Lower lobe of right lung (tissue), 2 donors: ENCODE measurements at places on chromosomes 7 and 10.

- no peak for DNase-seq
Observed at GRCh38 chr10:62461120-62461519, 87.0 kb downstream of the ZNF365 start.

DNA sequence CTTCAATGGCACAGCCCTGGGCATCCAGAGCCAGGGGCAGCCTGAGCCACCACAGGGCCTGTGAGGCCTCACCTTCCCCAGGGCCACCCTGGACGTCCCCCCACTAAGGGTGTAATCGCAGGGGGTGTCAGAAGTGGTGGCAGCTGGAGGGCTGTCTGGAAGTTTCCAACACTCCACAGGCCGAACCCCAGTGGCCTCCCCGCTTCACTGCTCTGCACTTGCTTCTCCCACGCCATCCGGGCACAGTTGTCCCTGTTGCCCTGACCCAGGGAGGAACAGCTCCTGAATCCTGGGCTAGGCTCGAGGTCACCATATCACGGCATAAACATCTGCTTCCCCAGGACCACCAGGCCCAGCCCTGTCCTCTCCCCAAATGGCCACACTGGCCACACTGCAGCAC is 276.6 kb downstream of the MAD1L1 start:
- DNase-seq, result peak; percentile 26

DNA sequence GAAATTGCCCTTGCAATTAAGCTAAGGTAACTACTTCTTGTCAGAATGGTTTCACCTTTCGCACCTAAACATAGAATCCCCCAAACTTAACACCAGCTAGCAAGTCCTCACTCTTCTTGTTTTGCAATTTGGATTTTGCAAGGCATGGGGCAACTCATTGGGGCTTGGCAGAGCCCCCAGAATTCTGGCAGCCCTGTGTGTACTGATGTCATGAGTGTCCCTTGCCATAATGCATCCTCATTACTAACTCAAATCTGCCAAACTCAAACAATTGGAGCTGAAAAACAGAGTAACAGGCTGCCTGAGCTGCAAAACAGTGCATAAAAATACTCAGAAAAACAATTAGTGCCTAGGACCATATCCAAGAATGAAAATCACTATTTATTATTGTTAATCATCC is 7.9 kb upstream of the XPNPEP1 start:
- DNase-seq, result no peak

DNA sequence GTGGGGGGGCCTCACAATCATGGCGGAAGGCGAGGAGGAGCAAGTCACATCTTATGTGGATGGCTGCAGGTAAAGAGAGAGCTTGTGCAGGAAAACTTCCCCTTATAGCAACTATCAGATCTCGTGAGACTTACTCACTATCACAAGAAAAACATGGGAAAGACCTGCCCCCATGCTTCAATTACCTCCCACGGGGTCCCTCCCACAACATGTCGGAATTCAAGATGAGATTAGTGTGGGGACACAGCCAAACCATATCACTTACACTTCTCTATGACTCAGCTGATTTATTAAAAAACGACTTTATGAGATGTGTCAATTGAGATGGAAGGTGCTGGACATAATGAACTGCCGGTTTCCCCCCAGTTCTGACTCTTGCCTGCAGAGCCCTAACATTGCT is 23.8 kb upstream of the CHN2 start:
- DNase-seq, result no peak

GRCh38 chr7:28178599-28178998 is 2.0 kb downstream of the JAZF1 start:
- DNase-seq, result no peak

GRCh38 chr7:9149499-9150082 is 716.2 kb downstream of the NXPH1 start:
- no peak for DNase-seq

- DNase-seq, result no peak
Observed at GRCh38 chr7:83338277-83338950, 175.7 kb upstream of the PCLO start.

DNA sequence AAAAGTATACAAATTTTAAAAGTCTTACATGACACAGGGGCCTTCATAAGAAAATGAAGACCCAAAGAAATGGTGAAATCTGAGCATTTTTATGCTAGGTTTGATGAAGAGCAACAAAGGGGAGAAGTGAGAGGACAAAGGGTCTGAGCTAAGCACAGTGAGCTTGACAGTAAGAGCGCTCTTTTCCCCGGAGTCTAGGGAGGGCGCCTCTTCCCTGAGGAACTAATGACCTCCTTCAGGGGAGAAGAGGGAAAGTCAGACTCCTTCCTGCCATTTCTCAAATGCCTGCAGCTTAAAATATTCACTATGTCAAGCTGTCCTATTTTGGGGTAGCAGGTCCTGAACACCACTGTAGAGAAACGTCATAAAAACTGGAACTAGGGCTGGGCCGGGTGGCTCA is 18.1 kb upstream of the PAXIP1 start:
- DNase-seq, result no peak

DNA sequence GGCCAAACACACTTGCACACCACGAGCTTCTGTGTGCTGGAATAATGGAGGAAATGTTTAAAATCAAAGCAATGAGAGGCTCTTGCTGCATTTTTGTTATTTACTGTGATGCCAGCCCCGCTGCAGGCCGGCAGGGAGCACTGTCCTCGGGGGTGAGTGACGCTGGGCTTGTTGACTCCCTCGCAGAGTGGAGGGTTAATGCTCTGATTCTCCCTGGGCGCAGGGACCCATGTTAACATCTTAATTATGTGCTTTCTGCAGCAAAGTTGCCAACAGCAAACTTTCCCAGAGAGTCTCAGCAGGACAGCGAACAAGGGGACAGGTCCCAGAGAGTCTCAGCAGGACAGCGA is 22.9 kb downstream of the SCART1 start:
- no peak for DNase-seq

- DNase-seq, result no peak
Observed at GRCh38 chr10:3287572-3288445, 115.2 kb upstream of the PITRM1 start.

GRCh38 chr10:91002656-91003055 is 81.8 kb upstream of the ANKRD1 start:
- no peak for DNase-seq

DNA sequence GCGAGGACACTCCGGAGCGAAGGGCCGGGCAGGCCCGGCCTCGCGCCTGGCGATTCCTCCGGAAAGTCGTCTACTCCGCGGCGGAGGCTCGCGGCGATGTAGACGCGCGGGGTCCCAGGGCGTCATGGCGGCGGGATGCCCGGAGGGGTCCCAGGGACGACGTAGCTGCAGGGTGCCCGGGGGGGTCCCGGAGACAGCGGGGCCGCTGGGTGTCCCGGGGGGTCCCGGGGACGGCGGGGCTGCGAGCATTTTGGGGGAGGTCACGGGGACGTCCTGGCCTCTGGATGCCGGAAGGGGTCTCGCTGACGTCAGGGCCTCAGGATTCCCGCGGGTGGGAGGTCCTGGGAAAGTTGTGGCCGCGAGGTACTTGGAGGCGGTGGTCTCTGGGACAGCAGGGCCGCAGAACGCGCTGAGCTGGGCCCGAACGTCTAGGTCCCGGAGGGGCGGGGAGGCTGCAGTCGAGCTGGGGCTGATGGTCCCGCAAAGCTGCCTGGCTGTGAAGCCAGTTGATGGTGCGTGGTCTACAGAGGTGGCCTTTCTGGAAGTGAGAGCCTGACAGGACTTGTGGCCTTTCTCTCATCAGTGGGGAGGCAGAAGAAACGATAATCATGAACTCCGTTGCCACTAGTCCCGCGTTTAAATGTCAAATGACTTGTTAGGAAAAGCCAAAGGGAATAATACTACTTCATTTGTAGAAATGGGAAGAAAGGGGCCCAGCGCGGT is 637 bp downstream of the HSPA14 start:
- no peak for DNase-seq

- DNase-seq, result no peak
Observed at GRCh38 chr7:129630341-129630740, 18.8 kb downstream of the NRF1 start.

GRCh38 chr7:36620166-36620708 is 104.1 kb downstream of the AOAH start:
- DNase-seq, result no peak

GRCh38 chr7:92297736-92298135 is 52.0 kb downstream of the ANKIB1 start:
- no peak for DNase-seq

DNA sequence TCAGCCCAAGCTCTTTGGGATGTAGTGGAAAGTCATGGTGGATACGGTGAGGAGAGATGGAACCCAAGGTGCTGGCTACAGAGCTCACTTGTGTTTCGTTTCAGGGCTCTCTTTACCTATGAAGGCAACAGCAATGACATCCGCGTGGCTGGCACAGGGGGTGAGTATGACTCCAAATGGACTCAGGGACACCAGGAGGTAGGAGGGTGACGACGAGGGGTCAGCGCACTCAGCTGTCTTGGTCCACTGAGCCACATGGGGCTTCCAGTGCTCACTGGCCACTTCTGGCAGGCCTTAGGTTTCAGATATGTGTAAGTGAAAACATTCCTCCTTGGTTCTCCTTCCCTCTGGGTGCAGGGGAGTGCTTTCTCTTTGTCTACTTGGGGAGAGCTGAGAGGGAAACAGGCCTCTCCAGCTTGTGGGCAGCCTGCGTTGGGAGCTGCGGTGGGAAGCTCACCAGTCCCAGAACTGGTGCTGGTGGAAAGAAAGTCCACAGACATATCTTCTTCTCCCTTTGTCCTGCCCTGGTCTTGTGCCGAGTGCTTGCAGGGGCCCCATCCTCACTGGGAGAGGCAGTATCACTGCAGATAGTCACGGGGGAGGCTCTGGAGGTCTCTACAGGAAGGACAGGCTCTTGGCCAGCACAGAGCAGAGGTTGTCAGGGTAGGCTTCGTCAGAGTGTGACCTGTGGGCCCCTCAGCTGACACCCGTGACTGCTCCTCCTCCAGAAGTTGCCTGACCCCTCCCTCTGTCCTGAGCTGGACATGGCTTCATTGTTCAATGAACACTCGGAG is 5.8 kb downstream of the DBNL start:
- no peak for DNase-seq

DNA sequence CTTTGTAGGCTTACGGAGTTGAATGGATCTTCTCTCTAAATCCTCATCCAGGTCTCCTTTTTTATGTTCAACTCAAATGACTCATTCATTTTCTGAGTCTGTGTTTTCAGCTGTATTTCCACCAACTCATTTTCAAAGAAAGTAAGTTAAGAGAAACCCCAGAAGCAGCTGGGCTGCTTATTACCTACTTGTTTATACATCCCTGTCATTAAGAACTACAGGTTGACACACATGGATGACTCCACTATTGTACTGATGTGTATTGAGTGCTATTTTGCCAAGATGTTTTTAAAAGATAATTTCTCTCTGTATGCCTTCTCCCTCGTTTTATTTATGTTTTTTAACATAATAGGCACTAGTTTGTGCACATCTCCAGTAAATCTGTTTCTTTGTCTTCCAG is 41.9 kb downstream of the DGKI start:
- DNase-seq, result no peak

GRCh38 chr10:86411852-86412560 is 45.4 kb upstream of the GRID1 start:
- DNase-seq, result no peak

DNA sequence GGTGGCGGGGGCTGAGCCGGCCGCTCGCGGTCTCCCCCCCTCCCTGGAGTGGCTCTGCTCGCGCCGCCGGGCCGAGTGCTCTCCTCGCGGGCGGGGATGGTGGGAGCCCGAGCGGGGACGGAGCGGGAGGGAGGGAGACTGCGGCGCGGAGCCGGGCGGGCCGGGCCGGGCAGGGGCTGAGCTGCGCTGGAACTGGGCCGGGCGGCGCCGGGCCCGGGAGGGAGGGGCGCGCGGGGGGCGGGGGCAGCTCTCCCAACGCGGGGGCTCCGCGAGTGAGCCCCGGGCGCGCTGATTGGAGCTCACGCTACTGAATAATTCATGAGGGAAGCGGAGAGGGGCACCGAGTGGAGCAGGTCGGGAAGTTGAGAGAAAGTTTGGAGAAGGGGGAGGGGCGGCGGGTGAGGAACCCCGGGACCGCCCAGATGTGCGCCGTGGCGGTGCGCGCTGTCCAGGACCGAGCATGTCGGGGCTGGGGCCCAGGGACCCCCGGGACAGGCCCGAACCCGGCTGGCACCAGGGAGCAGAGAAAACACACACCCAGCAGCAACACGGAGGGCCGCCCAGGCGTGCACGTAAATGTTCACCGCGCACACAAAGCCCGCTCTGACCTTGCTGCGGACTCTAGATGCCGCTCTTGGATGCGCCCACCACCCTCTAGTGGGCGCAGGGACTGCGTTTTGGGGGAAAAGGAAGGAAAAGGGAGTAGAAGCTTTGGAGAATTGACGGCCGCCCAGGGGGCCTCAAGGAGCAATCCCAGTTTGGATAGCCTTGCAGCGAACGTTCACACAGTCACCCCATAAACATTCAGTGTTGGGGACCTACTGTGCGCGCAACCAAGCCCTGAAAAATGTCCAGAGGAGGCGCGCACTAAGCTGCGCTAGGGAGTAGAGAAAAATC is at the start of gene EPHB4:
TSS of gene EPHB4 (minus strand) at position 194 of the 897 bp plus-strand sequence. CDS start 493 bp downstream, outside the sequence.
- peak; percentile 84 for DNase-seq

- DNase-seq, result no peak
Observed at GRCh38 chr7:24728503-24729364, 28.5 kb downstream of the GSDME start.

- DNase-seq, result no peak
Observed at GRCh38 chr10:131850383-131850870, 50.4 kb upstream of the PPP2R2D start.

DNA sequence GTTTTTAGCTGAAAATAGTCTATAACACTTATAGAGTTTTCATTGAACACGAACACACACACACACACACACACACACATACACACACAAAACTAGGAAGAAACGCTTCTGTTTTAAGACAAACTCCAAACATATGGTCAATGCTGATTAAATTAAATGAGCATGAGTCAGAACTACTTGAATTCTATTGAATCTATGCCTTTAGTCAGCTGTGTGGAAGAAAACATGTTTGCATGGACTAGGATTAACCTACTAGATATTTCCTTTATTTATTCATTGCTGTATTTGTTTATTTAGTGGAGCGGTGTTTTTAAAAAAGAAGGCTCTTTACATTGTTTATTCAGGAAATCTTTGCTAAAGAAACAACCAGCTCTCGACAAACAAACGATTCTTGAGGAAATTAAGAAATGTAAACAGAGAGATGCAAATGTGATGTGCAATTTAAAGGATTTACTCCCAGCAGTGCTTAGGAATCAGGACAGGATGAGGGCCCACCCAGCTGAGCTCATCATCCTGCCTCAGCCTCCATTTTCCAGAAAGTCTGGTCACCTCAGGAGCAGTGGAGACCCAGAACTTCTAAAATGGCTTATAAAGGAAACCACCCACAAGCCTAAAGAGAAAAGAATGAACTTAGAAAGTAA is 83.2 kb downstream of the PDE1C start:
- DNase-seq, result no peak

- DNase-seq, result no peak
Observed at GRCh38 chr10:10818082-10818481, 199.6 kb upstream of the CELF2 start.

GRCh38 chr10:69269761-69270160 is 8.5 kb upstream of the HK1 start:
- no peak for DNase-seq

- DNase-seq, result no peak
Observed at GRCh38 chr7:116097365-116098009, 66.9 kb upstream of the TFEC start.

- no peak for DNase-seq
Observed at GRCh38 chr10:129568583-129569344, 101.7 kb downstream of the MGMT start.
